ENCODE measurements at places on chromosomes 1 and 21.

- DNase-seq, result no peak
These were observed 42.3 kb downstream of the LACTBL1 start for GRCh38 chr1:22930240-22930912.

DNA sequence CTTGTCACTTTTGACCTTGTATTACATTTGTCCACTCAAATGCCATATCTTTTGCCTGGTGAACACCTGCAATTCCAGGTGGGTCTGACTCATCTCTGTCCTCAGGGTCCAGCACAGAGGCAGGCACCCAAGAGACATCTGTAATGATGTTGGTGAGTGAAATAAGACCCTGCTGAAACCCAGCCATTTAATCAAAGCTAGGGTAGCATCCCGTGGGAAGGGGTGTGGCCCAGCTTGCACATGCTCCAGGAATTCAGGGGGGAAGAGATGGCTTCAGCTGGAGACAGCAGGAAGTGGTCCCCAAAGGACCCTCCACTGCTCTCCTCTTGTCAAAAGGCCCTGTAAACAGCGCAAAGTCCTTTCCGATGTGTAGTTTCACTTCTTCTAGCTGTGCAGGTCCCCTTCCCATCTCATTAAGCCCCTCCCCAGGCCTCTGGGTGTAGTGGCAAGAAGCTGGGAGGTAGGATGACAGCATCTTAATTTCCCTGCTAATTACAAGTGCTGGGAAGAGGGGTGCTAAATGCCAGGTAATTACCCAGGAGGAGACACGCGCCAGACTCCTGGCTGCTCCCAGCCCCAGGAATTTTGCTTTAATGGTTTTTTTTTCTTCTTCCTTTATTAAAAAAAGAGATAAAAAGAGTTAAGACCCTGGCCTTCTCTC is 54.4 kb upstream of the TRABD2B start:
- DNase-seq, result no peak

DNA sequence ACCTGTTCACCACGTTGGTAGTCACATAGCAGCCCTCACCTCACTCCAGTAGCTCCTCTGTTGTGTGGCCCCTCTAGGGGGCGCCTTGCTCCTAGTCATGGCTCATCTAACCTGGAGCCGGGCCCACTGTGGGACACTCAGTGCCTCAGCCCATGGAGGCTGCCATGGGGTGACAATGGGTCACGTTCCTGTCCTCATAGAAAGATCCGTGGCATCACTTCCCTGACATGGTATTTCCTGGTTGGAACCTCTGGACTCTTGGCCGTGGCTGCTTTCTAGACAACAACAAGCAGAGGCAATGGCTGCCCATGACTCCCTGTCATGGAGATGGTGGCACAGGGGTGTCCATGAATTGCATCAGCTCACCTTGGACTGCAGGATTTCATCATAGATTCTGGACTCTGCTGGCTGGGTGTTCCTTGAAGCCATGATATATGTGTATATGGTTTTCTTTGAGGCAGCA is 27.5 kb upstream of the SLAMF6 start:
- peak; percentile 35 for DNase-seq

GRCh38 chr1:248757784-248758195 is 2.2 kb upstream of the LYPD8 start:
- DNase-seq, result no peak

DNA sequence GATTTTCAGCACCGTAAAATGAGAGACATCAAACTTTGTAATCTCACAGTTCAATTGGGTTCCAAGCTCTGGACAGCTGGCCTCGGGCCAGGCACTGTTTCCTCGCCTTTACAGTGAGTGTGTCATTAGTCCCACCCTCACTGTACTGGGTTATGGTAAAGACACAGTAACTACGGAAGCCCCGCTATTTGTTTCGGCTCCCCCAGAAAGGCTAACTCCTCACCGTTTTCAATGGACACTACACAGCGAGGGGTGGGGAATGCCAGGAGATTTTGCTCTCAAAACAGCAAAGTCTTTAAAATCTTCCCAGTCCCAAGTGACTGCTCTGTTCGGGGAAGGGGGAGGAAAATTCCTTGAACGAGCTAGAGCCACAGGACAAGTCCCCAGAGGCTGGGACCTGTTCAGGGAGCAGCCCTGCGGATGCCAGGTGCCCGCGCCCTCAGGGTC is 757 bp upstream of the SPSB1 start:
- no peak for DNase-seq

DNA sequence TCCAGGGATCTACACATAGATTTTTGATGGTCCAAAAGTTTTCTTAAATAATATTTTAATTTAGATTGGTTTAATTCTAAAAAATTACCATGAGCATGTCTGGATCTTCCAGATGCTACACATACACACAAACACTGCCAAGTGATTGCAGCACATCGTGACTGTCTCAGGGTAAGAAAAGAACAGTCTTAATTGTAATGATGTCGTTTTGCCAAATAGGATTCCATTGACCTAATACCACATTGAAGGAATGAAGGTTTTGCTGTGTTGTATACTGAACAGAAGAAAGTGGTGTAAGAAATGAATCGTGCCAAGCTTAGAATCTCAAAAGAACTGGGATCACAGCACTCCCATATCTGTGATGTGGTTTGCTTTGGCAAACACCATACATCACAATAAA is 633.3 kb upstream of the CAMK1G start:
- DNase-seq, result no peak

DNA sequence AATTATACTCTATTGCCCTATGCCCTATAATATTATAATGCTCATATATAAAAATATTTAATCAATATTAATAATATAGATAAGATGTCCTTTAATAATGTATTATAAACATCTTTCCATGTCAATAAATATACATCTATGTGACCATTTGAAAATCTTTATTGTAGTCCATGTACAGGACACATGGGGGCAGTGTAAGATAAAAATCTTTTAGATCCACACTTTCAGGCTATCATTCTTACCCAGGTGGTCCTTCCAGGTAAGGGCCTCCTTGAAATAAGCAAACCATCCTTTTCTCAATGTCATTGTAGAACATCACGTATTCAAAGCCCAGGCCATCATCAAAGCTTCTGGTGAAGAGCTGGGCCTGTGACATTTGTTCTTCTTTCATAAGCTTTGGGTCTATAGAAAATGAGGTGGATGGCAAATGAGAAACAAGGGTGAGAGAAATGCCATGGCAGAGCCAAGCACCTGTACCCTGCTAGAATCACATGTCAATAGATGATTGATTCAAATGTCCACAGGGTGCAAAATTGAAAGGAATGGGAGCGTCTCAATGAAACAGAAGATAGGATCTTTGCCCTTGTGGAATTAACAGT is 20.2 kb downstream of the THEM4 start:
- DNase-seq, result no peak

DNA sequence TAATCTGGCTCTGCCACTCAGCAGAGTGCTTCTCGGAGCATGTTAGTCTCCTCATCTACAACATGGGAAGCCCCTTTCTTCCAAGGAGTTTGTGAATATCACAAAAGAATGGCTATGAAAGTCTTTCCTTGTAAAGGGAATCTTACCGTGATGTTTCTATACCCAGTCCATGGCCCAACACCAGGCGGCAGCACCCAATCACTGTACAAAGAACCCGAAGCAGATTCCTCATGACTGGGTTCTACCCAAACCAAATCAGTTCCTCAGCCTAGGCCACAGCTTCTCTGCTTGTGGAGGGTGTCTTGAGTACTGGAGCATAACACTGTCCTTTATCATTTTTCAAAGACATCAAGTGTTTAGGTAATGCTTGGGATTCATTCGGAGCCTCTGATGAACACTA is 16.6 kb upstream of the SLFNL1 start:
- no peak for DNase-seq

DNA sequence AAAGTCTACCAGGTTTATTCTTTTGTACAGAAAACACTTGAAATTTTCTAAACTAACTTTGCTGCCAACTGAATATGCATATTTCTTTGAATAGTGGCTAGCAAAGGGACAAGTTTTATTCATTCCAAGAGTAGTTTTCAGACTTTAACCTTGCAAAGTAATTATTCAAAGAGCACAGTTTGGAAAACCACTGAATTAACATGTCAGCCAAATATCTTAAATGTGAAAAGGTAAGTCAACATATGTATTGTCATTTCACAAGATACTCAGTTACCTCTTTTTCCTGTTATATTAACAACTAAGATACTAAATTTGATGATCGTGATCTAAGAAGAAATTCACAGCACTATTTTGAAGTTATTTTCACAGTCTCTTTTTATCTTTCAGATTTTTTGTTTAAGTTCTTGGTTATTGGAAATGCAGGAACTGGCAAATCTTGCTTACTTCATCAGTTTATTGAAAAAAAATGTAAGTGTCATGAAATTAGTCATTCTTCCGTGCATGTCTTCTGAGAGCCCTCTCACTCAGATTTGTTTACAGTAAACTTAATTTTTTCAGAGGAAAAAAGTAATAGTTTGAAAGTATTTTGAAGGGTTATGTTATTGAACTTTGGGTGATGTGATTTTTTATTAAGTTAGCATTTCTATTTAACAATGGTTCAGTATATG is 15.3 kb downstream of the RAB4A start:
- no peak for DNase-seq

DNA sequence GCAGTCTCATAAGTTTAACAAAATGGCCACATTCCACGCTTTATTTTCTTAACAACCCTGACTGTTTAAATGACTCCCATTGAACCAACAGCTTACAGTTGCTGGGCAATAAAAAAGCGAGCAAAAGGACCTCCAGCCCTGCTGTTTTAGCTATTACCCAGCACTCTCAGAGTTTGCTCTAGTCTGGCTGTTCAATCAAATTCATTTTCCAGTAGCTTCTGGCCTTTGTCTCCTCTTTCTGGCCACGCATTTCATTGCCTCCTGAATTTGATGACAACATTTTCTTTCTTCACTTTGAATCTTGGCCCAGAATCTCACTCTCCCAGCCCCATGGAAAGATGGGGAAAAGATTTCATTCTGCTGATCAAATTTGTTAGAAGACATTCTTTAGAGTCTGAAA is 44.1 kb upstream of the DOCK7 start:
- no peak for DNase-seq

DNA sequence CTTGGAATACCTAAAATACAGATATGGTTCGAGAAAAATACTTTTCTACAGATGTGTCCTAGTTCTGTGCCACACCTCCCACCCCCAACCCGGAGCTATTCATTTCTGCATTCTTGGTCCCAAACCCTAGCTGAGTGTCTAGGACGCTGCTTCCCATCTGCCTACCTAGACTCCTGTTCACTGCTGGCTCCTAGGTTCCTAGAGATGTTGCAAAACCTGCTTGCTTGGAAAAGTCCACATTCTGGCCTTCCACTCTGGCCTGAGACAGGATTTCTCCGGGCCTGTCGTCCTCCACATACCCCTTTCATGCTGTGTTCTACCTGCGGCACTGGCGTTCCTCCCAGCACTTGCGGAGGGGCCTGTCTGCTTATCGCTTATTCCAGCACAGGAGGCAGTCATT is 165.8 kb upstream of the CTTNBP2NL start:
- DNase-seq, result no peak

- DNase-seq, result no peak
These were observed 3.4 kb upstream of the PADI2 start for GRCh38 chr1:17122521-17123164.

GRCh38 chr1:6531996-6532395 is 22.3 kb downstream of the NOL9 start:
- no peak for DNase-seq

- DNase-seq, result no peak
These were observed 1.2 kb upstream of the A3GALT2 start for GRCh38 chr1:33322109-33322508.

GRCh38 chr1:60874718-60875117 is 207.6 kb upstream of the NFIA start:
- DNase-seq, result no peak

DNA sequence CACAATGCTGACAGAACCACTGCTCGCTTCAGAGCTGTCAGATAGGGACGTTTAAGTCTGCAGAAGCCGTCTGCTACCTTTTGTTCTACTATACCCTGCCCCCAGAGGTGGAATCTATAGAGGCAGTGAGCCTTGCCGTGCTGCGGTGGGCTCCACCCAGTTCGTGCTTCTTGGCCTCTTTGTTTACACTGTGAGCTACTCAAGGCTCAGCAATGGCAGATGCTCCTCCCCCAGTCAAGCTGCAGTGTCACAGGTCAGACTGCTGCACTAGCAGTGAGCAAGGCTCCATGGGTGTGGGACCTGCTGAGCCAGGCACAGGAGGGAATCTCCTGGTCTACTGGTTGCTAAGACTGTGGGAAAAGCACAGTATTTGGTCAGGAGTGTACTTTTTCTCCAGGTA is 47.1 kb downstream of the LEPR start:
- no peak for DNase-seq

DNA sequence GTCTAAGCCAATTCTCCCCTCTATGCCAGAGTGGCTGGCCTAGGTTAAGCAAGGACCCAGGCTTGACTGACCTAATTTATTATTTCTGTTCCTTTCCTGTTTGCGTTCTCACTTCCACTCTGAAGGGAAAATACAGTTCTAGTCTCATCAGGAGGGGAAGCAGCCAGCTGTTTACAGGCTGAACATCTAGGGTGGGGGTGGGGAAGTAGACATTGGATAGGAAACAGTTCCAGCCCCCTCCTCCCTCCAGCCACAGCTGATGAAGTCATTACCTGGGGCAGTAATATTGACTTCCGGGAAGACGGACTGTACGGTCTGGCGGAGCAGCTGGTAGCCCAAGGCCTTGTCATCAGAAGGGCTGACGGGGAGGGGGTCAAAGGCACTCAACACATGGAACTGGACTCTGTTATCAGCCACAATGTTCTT is 17.6 kb downstream of the PM20D1 start:
- DNase-seq, result no peak

GRCh38 chr1:84298328-84298683 is 3.2 kb upstream of the SAMD13 start:
- DNase-seq, result peak; percentile 37

GRCh38 chr1:240309769-240310168 is 218.1 kb downstream of the FMN2 start:
- DNase-seq, result no peak

DNA sequence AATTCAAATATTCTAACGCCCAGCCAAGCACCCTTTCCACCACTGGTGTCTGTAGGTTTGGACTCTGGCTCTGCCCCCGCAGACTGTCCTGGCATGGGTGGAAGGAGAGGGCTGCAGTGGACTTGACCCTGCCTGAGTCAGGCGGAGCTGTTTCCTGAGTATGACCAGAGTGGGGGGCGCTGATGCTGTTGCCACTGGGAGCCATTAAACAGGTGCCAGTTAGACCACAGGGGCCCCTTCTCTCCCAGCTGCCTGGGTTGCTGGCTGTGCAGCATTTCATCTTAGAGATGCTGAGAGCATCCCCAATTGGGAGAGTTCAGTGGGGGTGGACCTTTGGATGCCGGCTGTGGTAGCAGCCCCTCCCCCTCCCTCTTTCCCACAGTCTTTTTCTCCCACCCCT is 539.5 kb downstream of the MATN1 start:
- no peak for DNase-seq

- DNase-seq, result no peak
These were observed 12.1 kb upstream of the SLC45A3 start for GRCh38 chr1:205692423-205692822.
